ENCODE measurements at places on chromosomes 6 and 20. TPM values are rescaled to one million over a fixed set of nuclear protein-coding genes. Genes with fewer than 3 reads are reported as not detected.

The GZF1 gene
- total RNA-seq, result 9.6 TPM

The ADGRF5 gene
- 250 TPM for total RNA-seq

The RBPJL gene
- total RNA-seq, result not detected

The CNKSR3 gene
- 9.7 TPM for total RNA-seq

The NXT1 gene
- total RNA-seq, result 24.5 TPM

GRCh38 chr6:106512968-106513574 lies 116.2 kb downstream of the RTN4IP1 start:
- no peak for DNase-seq

- no peak for DNase-seq
Measured at GRCh38 chr20:62350629-62351422, 16.3 kb downstream of the LAMA5 start.

DNA sequence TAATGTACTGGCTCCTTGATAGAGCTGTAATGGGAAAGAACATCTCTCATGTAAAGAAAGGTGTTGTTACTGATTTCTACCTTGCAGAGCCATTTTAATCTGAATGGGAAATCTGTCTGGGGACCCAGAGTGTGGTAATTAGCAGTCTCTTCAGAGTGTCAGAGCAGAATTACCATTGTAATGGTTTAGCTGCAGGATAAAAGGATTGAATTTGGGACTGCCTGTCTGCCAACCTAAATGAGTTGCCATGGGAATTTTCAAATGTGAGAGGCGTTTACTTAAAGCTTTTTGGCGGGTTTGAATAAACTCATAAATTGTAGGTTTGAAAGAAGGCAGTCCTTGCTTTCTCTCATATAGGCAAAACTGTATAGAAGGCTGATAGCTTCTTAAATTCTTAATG lies 128.8 kb downstream of the QKI start:
- no peak for DNase-seq

GRCh38 chr6:104459543-104459942 lies 400.2 kb downstream of the HACE1 start:
- DNase-seq, result no peak

DNA sequence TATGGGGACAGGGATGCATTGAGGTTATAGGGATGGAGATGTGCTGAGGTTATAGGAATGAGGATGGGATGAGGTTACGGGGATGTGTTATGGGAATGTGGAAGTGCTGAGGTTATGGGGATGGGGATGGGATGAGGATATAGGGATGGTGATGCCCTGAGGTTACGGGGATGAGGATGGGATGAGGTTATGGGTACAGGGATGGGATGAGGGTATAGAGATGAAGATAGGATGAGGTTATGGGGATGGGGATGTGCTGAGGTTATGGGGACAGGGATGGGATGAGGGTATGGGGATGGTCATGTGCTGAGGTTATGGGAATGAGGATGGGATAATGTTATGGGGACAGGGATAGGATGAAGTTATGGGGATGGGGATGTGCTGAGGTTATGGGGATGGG lies 542.8 kb downstream of the CDH26 start:
- DNase-seq, result no peak

- DNase-seq, result no peak
Measured at GRCh38 chr6:158068156-158068892, 86.7 kb downstream of the SYNJ2 start.

GRCh38 chr6:90000864-90001731 lies 106.8 kb downstream of the GJA10 start:
- DNase-seq, result no peak

- DNase-seq, result no peak
Measured at GRCh38 chr6:129486327-129486726, 223.7 kb downstream of the ARHGAP18 start.
